ENCODE measurements at places on chromosomes 11 and 22.

- no peak for DNase-seq
Measured at GRCh38 chr22:29251981-29252911, 15.5 kb downstream of the RHBDD3 start.

GRCh38 chr11:112694813-112695212 is 266.4 kb upstream of the NCAM1 start:
- no peak for DNase-seq

- DNase-seq: no peak
Measured at GRCh38 chr11:70703141-70704064, 305.1 kb downstream of the CTTN start.

- DNase-seq: no peak
Measured at GRCh38 chr22:19410941-19411689, 20.4 kb downstream of the HIRA start.

DNA sequence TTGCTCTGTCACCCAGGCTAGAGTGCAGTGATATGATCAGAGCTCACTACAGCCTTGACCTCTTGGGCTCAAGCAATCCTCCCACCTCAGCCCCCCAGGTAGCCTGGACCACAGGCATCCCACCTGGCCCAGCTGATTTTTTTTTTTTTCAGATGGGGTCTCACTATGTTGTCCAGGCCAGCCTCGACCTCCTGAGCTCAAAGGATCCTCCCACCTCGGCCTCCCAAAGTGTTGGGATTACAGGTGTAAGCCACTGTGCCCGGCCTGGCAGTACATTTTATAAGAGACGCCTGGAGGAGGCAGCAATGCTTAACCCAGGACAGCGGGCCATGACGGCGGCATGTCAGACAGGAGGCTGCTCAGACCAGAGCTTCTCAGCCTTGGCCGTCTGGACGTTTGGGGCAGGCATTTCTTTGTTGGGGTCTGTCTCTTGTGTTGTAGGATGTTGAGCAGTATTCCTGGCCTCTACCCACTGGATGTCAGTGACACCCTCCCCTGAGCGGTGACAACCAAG is 4.3 kb downstream of the LGALS2 start:
- no peak for DNase-seq

Data from HCT116 (cell line).